ENCODE measurements at places on chromosomes 2 and 18.

GRCh38 chr2:86622519-86623042 lies 1.1 kb downstream of the RNF103 start:
- DNase-seq: peak; percentile 3

DNA sequence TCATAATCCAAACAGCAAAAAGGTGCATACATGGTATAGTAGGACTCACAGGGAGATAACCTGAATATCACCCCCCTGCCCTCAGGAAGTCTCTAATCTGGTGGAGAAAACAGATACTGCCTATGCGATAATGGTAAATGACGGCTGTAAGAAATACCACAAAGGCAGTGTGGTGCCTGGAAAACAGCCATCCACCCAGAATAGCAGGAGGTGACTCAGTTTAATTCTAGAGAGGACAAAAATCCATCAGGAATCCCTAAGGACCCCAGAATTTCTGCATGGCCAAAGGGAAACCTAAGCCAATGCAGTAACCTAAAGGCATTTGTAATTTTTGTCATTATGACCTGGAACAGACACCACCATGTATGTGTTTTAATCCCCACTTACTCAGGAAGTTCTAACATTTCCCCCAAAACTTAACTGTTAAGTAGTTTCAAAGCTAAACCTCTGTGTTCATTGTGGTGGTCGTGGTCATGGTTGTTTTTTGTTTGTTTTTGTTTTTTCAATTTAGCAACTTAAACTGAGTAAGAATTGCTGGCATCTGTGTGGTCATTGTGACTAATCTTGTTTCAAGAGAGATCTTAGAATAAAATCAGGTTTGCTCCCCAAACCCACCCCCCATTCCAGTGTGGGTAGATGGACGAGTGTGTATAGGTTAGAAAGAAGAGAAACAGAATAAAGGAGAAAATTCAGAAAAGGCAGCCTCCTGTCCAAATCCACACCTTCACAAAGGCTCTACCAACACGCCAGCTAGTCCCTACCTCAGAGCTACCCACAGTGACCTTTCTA lies 121.5 kb upstream of the CDCA7 start:
- no peak for DNase-seq

GRCh38 chr2:186911551-186912085 lies 62.6 kb upstream of the ZSWIM2 start:
- DNase-seq: no peak

- DNase-seq: no peak
Observed at GRCh38 chr2:3492951-3493614, 26.2 kb downstream of the ADI1 start.

DNA sequence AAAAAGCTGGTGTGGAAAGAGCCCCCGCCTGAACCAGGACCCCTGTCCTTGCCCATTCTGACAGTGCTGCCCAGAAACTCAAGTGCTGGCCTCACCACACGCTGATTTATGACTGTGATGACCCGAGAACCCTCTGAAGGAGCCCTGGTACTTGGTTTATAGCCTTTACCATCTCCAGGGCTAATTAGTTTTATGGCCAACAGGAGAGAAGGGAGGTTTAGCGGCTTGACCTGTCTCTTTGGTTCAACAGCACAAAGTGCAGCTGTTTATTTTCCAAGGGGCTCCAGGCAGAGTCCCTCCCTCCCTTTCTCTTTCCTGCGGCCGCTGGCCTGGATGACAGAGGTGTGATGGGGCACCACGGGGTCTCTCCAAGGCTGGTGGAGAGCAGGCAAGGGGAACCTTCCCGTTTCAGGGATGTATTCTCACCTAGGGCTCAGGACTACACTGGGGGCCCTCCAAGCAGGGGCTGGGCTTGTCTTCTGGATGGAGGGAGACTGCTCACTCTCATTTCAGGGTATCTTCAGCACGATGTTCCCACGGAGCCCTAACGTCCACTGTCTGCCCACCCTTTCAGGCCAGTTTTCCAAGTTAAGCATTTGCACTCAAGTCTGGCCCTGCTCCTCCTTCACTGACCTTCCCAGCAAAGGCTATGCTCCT lies 174.2 kb upstream of the GLI2 start:
- no peak for DNase-seq

DNA sequence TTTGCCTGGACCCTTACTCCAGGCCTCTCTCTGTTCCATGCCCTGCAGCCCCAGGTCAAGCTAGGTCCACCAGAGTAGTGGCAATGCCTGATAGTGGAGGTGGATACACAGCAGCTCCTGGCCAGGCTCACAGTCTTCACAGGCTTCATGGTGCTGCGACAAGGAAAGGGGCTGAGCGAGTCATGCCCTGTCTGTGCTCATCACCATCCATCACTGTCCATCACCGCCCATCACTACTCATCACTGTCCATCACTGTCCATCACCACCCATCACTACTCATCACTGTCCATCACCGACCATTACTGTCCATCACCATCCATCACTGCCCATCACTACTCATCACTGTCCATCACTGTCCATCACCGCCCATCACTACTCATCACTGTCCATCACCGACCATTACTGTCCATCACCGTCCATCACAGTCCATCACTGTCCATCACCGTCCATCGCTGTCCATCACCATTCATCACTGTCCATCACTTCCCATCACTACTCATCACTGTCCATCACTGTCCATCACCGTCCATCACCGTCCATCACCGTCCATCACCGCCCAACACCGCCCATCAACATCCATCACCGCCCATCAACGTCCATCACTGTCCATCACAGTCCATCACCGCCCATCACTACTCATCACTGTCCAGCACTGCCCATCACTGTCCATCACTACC lies 57.1 kb upstream of the OTOS start:
- no peak for DNase-seq

- no peak for DNase-seq
Observed at GRCh38 chr2:37652199-37652640, 19.2 kb downstream of the CDC42EP3 start.

- peak; percentile 19 for DNase-seq
Observed at GRCh38 chr2:47905386-47906156, 727 bp downstream of the FBXO11 start.

DNA sequence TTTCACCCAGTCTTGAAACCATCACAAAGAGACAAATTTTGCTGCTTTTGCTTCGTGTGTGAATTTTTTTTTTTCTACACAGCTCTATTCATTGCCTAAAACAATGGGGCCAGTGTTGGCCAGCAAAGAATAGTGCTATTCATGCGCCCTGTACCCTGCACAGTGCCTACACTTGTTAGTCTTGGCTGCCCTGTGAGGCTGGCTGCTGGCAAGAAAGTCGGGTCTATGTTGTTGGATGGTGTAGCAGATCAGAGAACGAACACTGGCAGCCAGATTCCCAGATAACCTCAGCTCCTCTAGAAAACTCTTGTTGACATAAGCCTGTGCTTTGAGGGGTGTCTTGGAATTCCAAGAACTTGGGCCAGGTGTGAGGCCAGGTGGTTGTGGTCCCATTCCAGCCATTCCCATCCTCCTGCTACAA lies 455.7 kb upstream of the TCF4 start:
- no peak for DNase-seq

GRCh38 chr2:217459680-217460405 lies 543.0 kb downstream of the TNS1 start:
- DNase-seq: no peak

GRCh38 chr18:5673616-5674015 lies 129.8 kb upstream of the EPB41L3 start:
- DNase-seq: no peak

DNA sequence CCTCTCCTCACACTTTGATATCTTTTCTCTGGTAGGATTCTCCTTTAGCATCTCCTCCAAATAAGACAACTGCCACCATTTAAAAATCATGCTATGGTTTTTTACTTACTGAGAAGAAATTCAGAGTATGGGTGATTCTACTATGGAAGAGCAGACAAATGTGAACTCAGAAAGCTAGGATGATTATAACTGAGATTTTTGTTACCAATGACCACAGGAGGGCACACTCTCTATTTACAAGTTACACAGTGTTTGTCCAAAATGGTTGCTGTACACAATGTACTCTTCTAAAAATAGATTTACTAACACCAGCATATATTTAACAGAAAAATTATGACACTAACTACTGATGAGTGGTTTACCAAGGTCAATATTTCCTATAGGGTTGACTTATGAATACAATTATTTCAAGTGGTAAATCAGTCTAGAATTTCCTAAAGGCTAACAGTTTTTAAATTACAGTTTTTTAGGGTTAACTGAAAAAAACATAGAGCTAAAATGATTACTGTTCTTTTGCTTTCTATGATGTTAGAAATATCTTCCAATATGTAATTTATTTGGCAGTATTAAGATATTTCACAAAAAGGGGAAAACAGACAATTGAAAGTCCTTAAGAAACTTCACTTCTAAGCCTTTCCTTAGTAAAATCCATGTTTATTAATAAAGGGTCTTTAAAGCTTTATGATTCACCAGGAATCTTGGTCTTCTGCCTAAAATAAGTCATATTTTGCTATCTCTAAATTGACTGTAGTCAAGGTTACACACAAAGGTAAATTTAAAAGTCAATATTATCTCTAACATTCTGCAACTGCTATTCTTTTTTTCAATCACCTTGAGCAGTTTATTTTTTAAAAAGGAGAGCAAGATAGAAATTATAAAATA lies 57.2 kb downstream of the MAP4K3 start:
- DNase-seq: no peak

- no peak for DNase-seq
Observed at GRCh38 chr2:207362716-207363115, 167.0 kb upstream of the CREB1 start.

DNA sequence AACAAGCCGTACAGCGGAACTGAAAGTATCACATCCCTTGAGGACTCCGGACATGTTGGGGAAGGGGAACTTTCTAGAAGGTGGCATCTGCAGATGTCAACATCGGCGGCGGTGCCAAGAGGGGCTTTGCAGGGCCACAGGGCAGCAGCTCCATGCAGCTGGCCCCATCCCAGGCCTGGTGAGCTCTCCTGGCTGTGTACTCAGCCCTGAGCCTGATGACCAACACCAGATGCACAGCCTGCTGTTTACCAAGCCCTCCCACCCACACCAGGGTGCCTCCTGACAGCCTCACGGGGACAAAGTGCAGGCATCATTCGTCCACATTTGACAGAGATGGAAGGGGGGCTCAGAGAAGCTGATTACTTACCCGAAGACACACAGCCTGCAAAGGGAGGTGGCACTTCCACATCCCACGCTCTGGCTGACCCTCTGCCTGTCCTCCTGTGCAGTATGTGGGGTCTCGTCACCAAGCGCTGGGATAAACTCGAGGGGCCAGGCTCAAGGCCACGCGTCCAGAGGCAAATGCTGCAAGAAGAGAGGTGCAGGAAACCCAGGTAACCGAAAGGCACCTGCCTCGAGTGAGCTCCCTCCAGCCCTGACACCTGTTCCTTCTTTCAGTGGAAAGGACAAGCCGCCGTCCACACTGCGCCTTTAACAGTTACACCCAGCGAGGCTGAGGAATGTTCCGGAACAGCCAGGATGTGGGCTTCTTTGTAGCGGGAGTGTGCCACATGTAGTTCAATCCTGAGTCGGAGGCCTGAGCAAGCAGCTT lies 69.0 kb upstream of the ASAP2 start:
- DNase-seq: no peak

GRCh38 chr2:134154246-134154645 lies 99.6 kb upstream of the MGAT5 start:
- no peak for DNase-seq

Measured in stimulated activated CD8-positive, alpha-beta memory T cell treated with anti-CD3 and anti-CD28 coated beads, Interleukin-4, amount 100 ng/mL, for 1 hour (primary cell).